ENCODE measurements at places on chromosomes 1 and 21.

DNA sequence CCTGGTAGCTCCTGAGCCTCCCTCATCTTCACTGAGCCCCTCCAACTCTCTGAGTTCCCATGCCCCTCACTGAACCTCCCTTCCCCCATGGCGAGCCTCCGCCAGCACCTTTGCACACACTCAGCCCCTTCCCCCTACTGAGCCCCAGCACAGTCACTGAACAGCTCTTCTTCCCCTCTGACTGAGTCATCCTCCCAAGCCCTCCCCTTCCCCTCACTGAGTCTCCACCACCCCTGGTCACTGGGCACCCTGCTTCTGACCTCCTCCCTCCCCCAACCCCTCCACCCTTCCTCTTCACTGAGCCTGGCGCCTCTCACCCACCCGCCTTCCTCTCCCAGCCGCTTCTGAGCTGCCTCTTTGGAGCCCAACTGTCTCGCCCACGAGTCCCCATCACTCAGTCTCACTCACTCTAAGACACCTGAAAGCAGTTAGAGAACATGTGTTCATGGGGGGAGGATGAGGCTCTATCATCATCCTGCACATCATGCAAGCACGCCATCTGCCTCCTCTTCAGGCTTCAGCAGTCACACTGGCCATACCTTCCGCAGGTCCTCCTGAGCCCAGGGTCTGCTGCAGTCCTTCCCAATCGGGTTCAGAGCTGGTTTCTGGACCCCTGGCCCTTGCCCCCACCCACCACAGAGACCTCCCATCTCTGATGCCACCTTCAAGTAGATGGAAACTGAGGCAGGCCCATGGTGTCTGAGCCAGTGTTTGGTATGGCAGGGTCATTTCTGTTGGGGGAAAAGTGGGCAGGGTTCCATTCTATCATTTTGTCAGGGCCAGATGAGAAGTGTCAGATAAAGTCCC is 2.0 kb upstream of the TRNP1 start:
- peak; percentile 15 for DNase-seq

DNA sequence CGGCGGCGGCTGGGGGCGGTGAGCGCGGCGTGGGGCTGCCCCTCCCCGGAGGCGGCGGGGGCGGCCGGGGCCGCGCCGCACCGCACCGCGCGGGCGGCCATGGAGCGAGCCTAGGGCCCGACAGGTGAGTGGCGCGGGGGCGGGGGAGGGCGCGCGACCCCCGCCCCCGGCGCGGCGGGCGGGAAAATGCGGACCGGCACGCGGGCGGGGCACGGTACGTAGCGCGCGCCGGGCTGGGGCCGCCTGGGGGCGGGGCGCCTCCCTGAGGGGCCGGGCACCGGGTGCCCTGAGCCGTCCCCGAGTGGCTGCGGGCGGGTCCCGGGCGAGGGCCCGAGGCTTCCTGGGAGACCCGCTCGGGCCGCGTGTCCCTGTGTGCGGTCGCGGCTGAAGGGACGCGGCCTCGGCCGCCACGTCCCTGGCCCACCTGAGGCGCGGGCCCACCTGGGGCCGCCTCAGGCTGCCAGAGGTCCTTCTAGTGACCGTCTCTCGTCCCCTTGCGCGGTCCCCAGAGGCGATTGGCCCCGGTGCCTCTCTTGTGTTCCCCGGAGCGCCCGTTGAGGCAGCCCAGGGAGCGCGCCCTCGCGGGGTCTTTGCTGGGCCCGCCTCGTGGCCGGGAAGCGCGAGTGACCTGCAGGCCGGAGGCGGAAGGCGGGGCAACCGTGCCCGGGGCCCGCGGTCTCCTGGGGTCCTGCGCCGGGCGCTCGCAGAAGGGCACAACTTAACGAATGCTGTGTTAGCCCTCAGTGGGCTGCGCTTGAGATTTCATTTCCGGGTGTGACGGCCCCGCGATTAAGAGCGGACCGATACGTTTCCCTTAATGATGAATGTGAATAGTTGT is 500 bp downstream of the FAM20B start:
- peak; percentile 76 for DNase-seq

DNA sequence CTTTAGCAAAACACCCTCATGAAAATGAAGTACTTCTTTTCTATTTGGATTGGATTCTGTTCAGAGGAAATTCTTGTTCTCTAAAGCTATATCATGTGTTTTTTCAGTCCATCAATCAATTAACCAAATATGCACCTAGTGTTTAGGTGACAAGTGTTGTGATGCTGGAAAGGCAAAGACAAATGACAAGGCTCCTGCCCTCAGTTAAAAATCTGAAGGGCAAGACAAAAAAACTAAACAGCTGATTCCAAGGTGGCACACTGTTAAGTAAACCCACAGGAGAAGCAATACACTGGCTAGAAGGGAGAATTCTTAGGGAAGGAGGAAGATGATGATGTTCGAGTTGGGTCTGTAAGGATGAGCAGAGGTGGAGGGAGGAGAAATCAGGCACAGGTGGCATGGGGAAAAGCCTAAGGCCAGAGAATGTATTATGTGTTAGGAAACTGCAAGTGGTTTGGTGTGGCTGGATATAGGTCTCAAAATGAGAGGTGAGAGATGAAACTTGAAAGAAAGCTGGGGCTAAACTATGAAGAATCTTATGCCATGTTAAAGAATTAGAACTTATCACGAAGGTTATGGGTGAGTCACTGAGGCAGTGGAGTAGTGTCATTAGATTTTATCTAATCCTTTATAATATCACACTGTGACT is 51.8 kb upstream of the GFI1 start:
- DNase-seq: no peak

GRCh38 chr1:202562444-202563060 is 147.7 kb downstream of the SYT2 start:
- DNase-seq: peak; percentile 24

DNA sequence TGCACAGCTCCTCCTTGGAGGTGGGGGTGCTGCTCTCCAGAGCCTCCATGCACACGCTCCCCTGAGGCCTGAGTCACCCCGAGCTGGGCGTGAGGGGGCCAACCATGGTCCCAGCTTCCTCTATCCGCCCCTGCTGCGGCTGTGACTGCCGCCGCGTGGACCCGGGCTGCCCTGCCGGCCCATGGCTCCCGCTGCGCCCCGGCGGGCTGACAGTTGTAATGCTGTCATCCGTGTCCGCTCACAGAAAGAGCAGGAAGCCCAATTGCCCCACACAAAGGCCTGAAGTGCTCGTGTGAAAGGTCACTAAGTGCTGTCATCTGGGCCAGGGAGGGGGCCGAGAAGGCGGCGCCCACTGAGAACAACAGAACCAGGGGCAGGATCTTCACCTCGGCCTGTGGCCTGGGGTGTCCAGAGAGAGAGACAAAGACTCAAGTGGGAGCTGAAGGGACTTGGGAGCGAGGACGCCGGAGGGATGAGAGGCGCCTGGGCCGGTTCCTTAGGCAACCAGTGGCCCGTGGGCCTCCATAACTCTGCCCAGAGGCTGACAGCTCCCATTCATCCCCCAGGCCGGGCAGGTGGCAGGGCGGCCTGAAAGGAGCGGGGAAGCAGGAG is 31.5 kb downstream of the OLIG1 start:
- DNase-seq: no peak

- no peak for DNase-seq
Measured at GRCh38 chr1:245710961-245711903, 556.4 kb downstream of the KIF26B start.

- no peak for DNase-seq
Measured at GRCh38 chr1:12059722-12060464, 3.2 kb upstream of the TNFRSF8 start.

- DNase-seq: peak; percentile 92
Measured at GRCh38 chr21:29217818-29218291, 80.9 kb upstream of the BACH1 start.

DNA sequence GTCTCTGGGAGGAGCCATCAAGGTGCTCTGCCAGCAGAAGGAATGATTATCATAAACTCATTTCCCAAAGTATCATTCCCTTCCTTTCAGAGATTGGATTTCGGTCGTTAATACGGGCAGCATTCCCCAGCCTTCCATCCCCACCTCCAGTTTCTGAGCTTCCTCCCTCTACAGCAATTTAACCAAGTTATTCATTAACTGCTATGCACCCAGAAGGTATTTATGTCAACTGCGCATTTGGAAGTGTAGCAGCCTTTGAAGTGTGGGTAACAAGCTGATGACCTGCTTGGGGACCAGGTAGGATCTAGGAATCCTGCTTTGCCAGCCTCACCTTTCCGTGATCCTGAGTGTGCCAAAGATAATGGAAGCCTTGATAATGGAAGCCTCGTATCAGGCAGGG is 172.4 kb upstream of the IGSF21 start:
- no peak for DNase-seq

GRCh38 chr1:169689395-169689794 is 22.0 kb downstream of the SELL start:
- DNase-seq: no peak

GRCh38 chr1:21909286-21909759 is 27.8 kb downstream of the HSPG2 start:
- peak; percentile 61 for DNase-seq

GRCh38 chr1:85628791-85629531 is 48.4 kb downstream of the CCN1 start:
- peak; percentile 85 for DNase-seq

- DNase-seq: peak; percentile 21
Measured at GRCh38 chr1:228861832-228862180, 126.5 kb downstream of the RHOU start.

DNA sequence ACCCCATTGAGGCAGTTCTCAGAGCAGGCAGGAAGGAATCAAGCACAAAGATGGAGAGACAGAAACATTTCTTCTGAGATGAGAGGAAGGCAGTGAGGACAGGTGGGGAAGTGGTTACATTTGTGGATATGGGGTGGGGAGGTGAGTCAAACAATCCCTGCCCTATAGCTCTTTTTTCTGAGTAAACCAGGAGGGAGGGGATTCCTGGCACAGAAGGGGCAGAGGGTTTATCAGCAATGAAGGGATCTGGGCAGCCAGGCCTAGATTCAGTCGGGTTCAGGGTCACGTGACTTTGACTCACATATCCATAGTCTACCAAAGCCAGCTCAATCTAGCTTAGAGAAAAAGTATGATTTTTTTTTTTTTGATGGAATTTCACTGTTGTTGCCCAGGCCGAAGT is 15.7 kb upstream of the PHC2 start:
- DNase-seq: no peak
